Activated naive CD8-positive, alpha-beta T cell treated with anti-CD3 and anti-CD28 coated beads for 36 hours (primary cell): ENCODE measurements at places on chromosomes 2 and 18. TPM values are rescaled to one million over a fixed set of nuclear protein-coding genes. Genes with fewer than 3 reads are reported as not detected.

DNA sequence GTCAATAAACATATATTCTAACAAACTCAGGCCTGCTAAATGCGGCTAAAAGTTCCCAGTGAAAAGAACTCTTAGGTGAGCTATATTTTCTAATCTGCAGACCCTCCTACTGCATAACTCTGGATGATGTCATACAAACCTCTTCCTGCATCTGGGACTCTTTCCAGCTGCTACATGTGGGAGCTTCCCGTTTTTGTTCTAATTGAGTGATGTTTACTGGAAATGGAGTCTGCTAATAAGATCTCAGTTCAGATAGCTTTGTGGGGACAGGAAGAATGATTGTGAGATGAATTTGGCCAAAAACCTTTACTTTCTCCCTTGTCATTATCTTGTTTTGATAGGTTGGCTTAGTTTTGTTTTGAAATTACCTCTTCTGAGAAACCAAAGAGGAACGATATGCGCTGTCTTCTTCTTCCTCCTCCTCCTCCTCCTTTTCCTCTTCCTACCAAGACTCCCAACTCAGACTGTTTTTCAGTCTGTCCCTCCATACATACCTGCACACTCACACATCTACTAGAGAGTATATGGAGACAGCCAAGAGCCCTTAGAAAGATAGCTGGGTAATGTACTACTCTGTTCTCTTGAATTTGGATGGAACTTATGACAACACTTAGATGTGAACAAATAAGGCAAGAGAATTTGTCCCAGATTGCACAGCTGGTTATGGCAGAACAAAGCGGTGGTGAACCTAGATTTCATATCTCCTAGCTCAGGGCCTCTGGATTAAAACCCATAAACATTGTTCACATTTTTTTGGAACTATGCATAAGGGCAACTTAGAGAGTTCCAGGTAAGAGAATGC, 39.8 kb upstream of the AAK1 start:
- DNase-seq, result no peak

DNA sequence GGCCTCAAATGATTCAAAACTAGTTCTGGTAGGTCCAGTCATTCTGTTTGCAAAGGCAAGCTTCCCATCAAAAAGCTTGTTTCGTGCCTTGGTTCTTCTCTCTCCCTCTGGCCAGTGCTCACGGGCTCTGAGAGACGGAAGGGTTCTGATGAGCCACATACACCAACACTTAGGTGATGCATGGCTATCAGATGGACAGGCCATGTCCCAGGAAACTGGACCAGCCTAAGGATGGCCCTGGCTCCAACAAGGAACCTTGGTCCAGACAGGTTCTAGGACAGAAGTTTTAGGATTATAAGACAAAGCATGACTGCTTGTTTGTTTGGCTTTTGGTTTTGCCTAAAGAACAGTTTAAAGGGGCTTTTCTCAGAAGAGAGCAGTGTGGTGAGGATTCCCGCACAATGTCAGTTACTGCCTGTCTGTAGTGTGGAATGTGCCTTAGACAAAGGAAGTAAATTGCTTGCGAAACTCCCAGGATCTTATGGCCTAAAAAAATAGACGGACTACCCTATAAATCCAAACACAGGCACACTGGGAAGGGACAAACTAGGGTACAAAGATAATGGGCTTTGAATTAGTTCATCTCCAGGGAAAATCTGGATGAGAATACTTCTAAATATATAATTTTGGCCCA, 10.3 kb downstream of the CYP1B1 start:
- DNase-seq, result no peak

DNA sequence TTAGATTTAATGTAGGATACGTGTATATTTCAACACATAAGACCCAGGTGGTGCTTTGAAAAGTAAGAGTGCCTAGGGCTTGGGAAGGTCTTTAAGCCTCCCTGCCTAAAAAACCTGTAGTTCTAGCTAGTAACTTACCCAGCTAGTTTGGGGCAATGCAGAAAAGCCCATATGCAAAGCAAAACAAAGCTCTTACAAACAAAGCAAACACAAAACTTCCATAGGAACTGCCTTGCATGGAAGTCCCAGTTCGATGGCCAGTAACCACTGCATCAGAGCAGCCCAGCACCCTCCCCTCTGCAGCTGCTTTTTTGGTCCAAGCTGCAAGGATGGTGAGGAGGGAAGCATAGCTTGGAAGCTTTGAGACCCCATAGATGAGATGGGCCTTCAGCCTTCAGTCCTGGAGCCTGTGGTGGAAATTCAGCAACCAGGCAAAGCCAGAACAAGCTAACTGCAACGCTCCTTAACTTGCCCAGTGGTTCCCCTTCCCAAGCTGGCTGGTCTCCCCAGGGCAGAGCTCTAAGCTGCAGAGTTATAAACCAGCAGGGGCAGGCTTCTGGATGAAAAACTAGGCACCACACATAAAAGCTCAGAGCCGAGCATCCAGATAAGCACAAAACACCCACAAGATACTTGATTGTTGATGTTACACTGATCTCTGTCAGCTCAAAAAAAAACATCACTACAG, 16.2 kb downstream of the C2orf76 start:
- no peak for DNase-seq

GRCh38 chr18:59139291-59139614, 431 bp upstream of the SEC11C start:
- DNase-seq, result peak; percentile 88

DNA sequence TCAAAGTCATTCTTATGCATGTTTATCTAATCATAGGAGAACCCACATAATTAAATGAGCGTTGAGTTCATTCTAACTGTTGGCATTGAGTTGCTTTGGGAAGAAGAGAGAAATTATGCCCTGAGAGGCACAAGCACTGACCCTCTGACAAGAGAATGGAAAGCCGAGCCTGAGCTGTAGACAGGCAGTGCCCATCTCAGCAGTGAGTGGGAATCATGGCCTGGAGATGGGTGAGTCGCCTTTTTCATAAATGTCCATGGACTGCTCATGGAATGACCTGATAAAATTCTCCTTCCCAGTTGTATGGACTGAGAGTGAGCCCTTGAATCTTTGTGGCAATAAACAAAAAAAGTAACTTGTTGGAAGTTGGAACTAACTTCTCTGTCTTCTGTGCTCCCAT, 21.4 kb upstream of the MYO3B start:
- no peak for DNase-seq

GRCh38 chr18:11689669-11690565, 853 bp downstream of the GNAL start:
- peak; percentile 16 for DNase-seq

GRCh38 chr2:26864226-26864625, 16.3 kb downstream of the DPYSL5 start:
- DNase-seq, result no peak

- no peak for DNase-seq
These were observed 157.9 kb upstream of the SCN7A start for GRCh38 chr2:166651991-166652390.

DNA sequence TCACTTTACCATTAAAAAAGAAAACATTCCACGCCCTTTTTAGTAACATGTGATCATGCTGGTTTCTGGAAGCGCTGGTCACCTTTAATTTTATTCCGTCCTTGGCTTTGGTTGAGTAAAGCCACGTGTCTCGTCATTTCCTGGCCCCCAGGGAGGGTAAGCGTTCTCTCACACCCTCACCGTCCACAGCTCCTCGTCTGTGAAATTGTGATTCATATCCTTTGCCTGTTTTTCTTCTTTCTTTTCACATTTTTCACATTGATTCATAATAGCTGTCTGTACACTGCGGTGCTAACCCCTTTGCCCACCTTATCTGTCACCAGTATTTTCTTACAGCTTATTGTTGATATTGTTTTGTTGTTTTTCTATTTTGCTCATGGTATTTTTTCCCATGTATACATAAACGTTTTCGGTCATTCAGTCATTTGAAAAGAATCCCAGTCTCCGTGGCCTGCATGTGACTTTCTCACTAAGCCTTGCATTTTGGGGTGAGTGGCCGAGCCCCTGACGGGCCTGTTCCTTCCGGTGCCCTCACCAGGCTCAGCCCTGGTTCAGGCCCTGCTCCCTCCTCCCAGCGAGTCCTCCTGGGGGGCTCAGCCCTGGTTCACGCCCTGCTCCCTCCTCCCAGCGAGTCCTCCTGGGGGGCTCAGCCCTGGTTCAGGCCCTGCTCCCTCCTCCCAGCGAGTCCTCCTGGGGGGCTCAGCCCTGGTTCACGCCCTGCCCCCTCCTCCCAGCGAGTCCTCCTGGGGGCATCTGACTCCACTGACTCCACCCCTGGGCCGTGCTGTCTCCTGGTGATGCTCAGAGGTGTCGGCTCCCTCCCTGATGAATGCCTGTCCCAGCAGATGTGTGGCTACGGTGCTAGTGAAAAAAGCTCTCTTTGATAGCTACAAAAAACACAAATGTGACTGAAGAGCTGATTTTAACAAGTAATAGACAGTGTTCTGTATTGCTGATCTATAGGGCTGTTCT, 249.7 kb upstream of the PXDN start:
- no peak for DNase-seq

DNA sequence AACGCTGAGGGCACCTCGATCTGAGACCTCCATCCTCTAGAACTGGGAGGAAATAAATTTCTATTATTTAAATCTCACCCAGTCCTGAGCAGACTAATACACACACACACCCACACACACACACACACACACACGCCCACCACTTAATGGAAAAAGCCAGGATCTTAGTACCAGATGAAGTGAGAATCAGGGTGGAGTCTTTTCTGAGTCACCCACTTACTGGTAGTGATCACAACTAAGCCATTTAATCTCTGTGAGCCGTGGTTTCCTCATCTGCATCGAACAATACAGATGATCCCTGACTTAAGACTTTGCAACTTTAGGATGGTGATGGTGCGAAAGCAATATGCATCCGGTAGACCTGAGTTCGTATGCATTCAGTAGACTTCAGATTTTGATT, 18.6 kb downstream of the THNSL2 start:
- DNase-seq, result no peak

DNA sequence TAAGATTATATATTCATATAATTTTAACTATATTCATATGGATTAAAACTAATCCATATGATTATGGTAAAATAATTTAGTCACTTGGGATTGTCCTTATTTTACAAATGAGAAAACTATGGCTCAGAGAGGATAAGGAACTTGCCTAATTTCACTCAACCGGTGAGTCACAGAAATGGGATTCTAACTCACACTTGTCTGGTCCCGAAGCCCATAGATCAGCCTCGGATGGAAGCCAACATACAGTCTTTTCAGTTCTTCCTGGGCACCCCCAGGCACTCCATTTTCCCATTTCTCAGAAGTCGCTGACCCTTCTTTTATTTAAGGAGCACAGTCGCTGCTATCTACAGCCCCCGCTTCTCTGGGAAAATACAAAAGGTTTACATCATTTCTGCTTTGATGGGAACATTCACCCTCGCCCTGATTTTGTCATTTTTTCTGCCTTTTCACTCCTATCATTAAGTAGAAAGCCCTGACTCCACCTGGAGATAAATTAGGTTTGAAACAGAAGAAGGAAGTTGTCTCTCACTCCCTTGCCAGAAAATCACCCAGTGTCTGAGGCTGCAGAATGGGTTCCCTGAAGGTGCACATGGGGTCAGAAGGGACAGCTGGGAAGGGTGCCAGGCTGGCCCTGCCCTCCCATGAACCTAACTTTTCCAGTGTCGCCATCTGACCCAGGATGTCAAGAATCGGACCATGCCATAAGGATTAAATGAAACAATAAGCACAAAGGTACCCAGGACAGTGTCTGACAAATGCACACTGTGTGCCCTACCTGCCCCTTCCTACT, 36.6 kb downstream of the CYP1B1 start:
- no peak for DNase-seq

GRCh38 chr2:132668189-132668823, 1.7 kb downstream of the LYPD1 start:
- DNase-seq, result no peak

DNA sequence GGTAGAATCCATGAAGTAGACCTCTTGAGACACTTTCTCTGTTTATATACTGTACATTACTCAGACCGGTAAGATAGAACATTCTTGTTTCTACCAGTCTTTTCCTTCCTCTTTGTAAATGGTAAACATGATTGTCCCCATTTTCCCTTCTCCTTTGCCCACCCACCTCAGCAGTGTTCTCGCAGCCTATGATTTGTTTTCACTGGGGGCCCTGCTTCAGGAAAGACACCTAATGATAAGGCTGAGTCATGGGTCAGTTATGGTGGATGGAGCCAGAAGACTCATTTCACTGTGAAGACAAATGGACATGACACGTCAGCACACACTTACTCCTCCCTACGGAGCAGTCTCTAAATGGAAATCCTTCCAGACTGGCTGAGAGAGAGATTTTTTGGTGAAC, 23.7 kb downstream of the CENPO start:
- no peak for DNase-seq

DNA sequence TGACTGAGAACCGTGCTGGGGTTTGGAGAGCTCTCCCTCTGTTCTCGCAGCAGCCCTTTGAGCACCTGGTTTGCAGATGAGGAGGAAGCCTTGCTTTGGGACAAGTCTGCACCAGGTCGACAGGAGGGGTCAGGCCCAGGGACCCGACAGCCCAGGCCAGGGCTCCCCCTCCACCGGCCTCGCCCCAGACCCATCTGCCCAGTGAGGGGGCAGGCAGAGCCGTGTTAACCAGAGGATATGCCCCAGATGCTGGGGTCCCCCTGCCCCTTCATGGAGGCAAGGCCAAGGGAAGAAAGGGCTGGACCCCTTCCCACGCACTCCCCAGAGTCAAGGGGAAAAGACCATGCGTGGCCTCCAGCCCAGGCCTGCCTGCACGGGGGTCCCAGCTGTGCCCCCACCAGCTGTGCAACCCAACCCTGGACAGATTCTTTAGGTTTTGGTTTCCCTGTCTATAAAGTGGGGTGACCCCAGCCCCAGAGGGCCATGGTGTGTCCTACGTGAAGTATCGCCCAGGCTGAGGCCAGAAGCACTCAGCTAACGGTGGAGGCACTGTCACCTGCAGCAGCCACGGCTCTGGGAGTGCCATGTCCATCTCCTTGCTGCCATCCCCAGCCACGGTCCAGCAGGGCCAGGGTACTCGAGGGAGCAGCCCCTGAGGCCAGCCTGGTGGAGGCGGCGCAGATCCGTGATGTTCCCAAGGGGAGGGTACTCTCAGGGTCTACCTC, 4.8 kb upstream of the SNED1 start:
- DNase-seq, result no peak

- no peak for DNase-seq
These were observed 1.5 kb downstream of the ARL5A start for GRCh38 chr2:151826737-151827157.

- no peak for DNase-seq
These were observed 3.2 kb upstream of the GLS start for GRCh38 chr2:190877436-190877835.

GRCh38 chr2:236947294-236947693, 138.4 kb upstream of the COPS8 start:
- DNase-seq, result no peak

Gene ACVR1C
- 0.99 TPM for total RNA-seq

Gene TMEM182
- 4.4 TPM for total RNA-seq

Gene RUFY4
- total RNA-seq, result 1.6 TPM

Gene LIMS4
- total RNA-seq, result 0.82 TPM

Gene CDK5R2
- not detected for total RNA-seq

Gene IL1A
- total RNA-seq, result 0.16 TPM
